ENCODE measurements at places on chromosomes 4 and X. TPM values are rescaled to one million over a fixed set of nuclear protein-coding genes. Genes with fewer than 3 reads are reported as not detected.

GRCh38 chr4:11495818-11496217 is 67.1 kb upstream of the HS3ST1 start:
- DNase-seq: no peak

- no peak for DNase-seq
These were observed 5.8 kb downstream of the ANOS1 start for GRCh38 chrX:8726031-8726652.

GRCh38 chr4:88381123-88381522 is 2.5 kb downstream of the HERC6 start:
- no peak for DNase-seq

DNA sequence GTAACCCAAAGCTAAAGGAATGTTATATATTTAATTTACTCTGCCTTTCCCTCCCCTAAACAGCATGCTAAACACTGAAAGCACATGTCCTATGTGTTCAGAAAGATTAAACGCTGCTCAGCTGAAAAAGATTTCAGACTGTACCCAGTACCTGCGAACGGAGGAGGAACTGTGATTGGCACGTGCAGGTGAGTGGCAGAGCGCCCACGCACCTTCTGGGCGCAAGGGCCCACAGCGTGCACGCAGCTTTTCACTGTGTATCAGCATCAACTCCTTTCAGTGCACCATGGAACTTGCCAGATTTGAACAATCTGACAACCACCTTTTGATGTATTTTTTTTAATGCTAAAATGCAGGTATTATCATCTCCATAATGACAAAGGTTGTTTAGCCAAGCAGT is 87.7 kb downstream of the RFC1 start:
- DNase-seq: no peak

GRCh38 chr4:39792128-39792527 is 94.2 kb downstream of the UBE2K start:
- DNase-seq: no peak

DNA sequence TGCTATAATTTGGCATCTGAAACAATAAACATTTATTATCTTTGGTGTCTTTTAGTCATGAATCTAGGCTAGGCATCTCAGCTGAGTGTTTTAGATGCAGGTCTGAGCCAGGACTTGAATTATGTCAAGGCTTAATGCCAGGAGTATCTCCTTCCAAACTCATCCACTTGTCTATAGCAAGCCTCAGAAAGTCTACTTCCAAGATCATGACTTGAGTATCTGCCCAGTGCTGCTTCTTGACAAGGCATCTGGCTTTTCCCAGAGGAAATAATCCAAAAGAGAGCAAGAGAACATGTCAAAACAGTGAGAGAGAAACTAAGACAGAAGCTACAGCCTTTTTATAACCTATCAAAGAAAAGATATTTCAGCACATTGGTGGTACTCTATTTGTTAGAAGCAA is 1052.1 kb upstream of the PCDH10 start:
- DNase-seq: no peak

DNA sequence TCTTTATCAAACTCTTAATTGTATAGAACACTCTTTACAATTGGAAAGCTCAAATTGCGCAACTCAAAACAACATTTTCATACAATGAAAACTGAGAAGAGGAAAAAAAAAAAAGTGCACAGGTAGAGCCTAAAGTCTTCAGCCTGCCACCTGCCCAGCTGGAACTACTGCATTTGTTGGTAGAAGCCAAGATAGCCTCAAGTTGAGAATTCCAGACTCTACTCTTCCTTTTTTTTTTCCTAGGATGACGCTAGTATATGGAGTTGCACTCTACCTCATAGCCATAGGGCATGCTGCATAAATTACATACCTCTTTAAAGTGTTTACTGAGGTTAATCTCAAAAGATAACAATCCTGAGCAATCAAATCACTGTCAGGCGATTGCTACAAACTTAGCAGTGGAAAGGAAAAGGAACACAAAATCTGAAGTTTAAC is 13.6 kb downstream of the ABCG2 start:
- DNase-seq: no peak

GRCh38 chr4:153592064-153592463 is 92.0 kb upstream of the TLR2 start:
- no peak for DNase-seq

DNA sequence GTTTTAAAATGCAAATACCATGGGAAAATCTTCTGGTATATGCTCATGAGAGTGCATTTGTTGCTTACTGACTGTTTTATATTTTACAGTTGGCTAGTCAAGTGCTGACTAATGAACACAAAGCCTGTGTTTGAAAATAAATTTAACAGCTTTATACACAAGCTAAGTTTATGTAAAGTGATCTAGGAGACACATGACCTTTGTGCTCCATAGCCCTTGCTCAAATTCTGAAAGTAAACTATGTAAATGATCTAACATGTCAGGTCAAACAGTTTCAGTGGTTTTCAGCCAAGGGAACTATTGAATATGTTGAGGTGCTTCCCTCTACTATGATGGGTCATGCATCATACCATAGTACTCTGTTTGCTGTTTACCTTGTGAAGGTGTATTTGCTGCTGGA is 36.7 kb downstream of the DIAPH2 start:
- DNase-seq: no peak

DNA sequence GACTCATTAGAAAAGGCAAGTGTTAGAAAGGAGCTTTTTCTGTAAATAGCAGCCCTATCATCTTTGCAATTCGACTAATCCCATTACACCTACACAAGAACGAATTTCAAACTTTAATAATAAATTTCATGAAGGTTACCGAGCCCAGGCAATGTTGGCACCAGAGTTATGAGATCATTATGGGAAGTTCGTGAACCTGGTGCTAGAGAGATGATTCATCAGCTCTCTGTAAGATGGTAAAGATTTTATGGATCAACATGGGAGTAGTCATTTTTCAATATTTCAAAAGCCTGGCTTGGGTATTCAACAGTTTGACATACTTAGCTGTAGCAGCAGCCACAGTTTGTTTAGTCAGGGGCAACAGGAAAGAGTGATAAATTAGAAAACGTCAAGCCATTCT is 35.8 kb downstream of the AMELX start:
- DNase-seq: no peak

DNA sequence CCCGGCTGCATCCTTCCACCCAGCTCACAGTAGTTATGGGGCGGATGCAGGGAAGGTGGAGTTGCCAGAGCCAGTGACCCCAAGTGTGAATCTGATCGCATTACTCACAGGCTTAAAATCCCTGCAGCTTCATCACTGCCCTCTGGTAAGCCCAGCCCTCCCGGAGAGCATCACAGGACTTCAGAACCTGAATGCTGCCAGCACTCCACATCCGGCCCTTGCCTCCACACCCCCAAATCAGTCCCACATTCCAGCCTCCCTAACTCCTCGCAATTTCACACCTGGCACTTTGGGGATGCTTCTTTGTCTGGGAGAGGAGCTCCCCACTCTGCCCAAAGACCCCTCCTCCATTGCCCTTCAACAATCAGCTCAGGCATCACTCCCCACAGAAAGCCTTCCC is 15.6 kb downstream of the RASL11B start:
- DNase-seq: no peak

DNA sequence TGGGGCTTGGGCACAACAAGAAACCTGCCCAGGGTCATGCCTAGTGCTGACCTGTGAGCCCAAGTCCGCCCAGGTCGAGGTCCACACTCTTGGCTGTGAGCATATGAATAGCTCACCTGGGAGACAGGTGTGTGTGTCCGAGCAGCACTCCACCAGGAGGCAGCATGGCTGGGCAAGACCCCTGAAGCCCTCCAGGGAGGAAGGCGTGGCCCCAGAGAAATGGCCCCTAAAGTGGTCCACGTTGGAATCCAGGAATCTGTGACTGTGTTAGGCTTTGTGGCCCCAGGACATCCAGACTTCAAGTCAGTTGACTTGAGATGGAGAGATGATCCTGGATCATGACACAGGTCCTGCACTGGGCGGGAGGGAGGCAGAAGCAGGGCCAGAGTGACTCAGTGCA is 138.8 kb downstream of the CPZ start:
- DNase-seq: no peak

- DNase-seq: no peak
These were observed 22.7 kb upstream of the PLA2G12A start for GRCh38 chr4:109752525-109752924.

DNA sequence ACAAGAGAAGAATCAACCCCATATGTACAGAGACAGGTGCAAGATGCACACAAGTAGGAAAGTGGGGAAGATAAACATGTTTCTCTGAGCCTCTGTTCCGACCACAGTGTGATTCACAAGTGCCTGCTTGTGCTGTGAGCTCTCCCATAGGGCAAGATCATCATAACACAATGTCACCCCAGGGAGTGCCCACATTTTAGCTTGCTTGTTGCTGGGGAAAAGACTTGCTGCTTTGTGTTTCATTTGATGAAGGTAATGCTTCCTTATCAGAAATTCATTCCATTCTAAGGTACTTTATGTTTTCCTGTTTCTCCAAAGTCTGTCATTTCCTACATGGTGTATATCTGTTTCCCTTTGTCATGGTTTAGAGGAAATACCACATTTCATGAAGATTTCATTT is 304.5 kb upstream of the DIPK2B start:
- no peak for DNase-seq

The H2BW2 gene
- not detected for total RNA-seq

The SLIT2 gene
- total RNA-seq: 16.0 TPM

The USP26 gene
- total RNA-seq: not detected
